Urinary bladder (tissue), 4 donors: ENCODE measurements at places on chromosomes 3 and 15.

GRCh38 chr3:187104933-187105332, 34.4 kb downstream of the RPL39L start:
- no peak for DNase-seq

- DNase-seq, result no peak
Measured at GRCh38 chr15:79172801-79173460, 82.4 kb upstream of the RASGRF1 start.

GRCh38 chr3:55162031-55162795, 234.4 kb upstream of the LRTM1 start:
- DNase-seq, result no peak

- DNase-seq, result no peak
Measured at GRCh38 chr3:37823189-37823588, 38.5 kb upstream of the CTDSPL start.

DNA sequence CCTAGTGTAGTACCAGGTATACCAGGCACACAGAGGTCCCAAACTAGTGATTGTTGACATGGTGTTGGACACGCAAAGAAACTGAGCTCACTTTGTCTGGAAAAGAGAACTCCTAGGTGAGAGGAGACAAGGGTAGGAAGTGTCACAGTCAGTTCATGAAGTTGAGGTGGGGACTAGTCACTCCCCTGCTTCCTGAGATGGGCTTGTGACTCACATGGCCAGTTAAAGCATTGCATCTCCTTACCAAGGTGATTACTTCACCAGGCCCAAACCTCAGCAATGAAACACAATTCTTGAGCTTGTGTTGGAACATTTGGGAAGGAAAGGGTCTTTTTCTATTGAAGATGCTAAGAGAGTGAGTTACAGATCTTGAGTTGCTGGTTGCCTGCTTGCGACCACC, 49.2 kb upstream of the RAD18 start:
- DNase-seq, result no peak

- no peak for DNase-seq
Measured at GRCh38 chr3:100324044-100324443, 10.5 kb upstream of the NIT2 start.

GRCh38 chr3:150975086-150975991, 2.8 kb upstream of the CLRN1 start:
- no peak for DNase-seq

DNA sequence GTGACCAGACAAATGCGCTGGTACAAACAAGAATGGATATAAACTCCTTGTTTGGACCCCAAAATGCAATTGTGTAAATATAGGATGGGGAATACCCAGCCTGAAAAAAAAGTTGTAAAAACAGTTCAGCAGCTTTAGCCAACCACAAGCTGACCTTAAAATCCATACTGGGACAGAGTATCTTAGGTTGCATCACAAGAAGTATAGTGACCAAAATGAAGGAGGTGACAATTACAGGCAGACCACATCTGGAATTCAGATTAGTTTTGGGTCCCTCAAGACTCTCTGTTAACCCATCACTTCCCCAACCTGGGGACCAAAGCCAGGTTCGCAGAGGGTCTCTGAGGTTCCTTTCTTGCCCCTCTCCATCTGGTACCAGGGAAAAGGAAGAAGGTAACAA, 115.9 kb upstream of the PRR20G start:
- no peak for DNase-seq

DNA sequence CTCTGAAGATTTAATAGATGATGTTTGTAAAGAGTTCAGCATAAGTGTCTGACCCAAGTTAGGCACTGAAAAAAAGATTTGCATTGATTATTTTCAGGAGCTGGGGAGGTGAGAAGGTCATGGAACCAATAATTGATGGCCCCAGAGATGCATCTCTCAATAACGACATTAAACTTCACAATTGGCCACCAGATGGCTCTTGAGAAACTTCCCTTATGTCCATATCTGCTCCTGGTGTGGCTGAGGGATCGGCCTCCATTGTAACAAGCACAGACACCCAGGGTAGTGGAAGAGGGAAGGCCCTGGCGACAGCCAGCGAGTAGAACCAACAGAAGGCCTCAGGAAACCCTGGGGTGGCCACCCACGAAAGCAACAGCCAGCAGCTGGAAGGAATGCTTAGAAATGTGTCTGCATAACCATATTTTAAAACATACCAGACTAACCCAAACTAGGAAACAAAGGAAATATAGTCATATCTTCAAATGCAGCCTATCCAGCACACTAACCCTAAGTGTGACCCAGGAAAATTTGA, 536.7 kb downstream of the SOX2 start:
- no peak for DNase-seq
